ENCODE measurements at places on chromosomes 6 and 20.

DNA sequence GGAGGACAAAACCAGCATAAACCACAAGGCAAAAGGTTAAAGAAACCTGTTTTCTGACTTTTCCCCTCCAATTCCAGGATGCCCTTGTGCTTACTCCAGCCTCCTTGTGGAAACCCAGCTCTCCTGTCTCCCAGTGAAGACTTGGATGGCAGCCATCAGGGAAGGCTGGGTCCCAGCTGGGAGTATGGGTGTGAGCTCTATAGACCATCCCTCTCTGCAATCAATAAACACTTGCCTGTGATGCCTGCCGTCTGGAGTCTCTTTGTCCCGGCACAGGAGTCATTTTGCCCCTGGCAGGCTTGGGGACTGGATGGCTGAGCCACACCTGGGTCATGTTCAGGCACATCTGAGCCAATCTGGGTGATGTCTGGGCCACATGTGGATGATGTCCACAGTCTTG is 26.6 kb downstream of the BPIFB1 start:
- no peak for DNase-seq

GRCh38 chr20:2300420-2300819 is 4.6 kb downstream of the TGM3 start:
- no peak for DNase-seq

- no peak for DNase-seq
Measured at GRCh38 chr6:145850671-145851070, 36.1 kb upstream of the FBXO30 start.

DNA sequence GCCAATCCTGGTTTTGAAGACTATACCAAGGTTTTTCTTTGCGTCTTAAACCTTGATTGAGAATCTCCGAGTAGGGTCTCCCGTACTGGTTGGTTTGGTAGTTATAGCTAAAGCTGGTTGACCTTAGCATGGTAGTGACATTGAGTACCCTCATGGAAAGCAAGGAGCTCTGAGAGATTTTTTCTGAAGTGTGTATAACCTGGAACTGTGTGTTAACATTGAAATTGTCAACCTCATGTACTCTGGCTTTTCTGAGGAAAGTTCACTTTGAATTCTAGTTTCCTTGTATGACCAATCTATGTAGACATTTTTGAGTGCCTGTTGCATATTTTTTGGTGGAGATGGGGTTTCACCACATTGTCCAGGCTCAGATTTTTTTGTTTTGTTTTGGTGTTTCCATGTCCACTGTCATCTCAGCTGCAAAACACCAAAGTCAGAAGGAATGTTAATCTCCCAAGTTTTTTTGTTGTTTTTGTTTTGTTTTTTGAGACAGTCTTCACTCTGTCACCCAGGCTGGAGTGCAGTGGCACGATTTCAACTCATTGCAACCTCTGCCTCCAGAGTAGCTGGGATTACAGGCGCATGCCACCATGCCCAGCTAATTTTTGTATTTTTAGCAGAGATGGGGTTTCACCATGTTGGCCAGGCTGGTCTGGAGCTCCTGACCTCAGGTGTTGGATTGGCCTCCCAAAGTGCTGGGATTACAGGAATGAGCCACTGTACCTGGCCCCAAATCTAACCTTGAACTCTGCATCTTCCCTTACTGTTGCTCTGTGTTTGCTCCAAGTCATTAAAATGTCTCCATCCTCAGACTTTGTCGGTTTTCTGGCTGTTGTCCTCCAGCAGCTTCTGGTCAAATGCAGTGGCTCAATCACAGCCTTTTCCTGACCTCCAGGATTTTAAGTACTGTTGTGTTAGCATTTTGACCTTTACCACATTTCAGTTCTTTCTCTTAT is 4.3 kb downstream of the RPS12 start:
- DNase-seq = no peak

Measured in T-helper 2 cell (primary cell).